Activated CD4-positive, CD25-positive, alpha-beta regulatory T cell treated with anti-CD3 and anti-CD28 coated beads, Interleukin-2, amount 50 U/mL, for 72 hours (primary cell): ENCODE measurements at places on chromosomes 13 and 19.

DNA sequence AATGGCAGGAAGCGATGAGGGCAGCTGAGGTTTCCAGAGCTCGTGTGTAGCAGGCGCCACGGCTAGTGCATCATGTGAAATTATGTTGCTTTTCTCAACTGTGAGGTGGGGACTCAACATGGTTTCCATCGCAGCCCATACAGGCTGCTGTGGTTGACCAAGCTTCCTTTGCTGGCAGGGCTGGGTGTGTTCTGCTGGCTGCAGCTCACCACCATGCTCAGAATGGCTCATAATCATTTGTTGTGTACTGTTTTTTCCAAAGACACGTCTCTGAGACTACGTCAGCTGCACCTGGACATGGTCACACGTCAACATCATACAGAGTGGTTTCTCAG is 16.1 kb upstream of the RASA3 start:
- peak; percentile 69 for DNase-seq

GRCh38 chr13:84946192-84946591 is 853.0 kb downstream of the SLITRK6 start:
- no peak for DNase-seq

- DNase-seq: no peak
Observed at GRCh38 chr19:50167314-50167721, 4.2 kb upstream of the IZUMO2 start.

- DNase-seq: no peak
Observed at GRCh38 chr13:21823949-21824348, 153.1 kb downstream of the FGF9 start.

DNA sequence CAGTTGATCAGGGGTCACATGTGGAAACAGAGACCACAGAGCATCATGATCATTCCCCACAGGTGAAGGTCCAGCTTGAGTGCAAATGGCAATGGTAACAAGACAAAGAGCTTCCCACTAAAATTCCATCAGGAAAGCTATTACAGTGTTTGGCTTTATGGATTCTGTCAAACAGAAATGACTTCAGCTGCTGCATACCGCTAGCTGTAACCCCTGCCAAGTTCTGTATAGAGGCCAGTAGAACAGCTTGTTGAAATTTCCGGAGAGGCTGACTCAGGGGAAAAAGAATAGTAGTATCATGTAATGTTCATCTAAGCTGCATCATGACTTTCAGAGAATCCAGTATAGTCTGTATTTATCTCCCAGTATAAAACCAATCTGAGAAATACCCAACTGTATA is 1704.7 kb downstream of the SLITRK5 start:
- DNase-seq: no peak

GRCh38 chr13:83941701-83942335 is 59.5 kb upstream of the SLITRK1 start:
- DNase-seq: no peak

GRCh38 chr13:97654236-97654635 is 220.3 kb downstream of the RAP2A start:
- DNase-seq: no peak

DNA sequence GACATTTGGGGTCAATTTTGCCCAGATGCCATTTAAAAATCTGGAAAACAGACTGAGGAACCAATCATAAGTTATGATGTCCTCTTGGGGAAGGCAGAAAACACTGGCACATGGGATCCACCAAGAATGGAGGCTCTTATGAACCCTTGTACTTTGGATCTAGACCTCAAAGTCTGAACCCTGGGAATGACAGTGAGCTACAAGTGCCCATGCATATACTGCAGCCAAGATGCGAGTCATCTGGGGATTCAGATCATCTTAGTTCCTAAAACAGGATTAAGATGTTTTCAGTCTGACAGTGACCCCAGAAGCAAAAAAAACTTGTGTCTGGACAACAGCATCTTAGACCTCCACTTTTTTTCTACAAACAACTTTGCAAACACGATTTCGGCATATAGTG is 100.2 kb upstream of the SIAH3 start:
- no peak for DNase-seq

GRCh38 chr19:17332677-17333581 is 1.7 kb downstream of the ANO8 start:
- DNase-seq: peak; percentile 61

- DNase-seq: peak; percentile 44
Observed at GRCh38 chr19:11767633-11768133, 883 bp downstream of the ZNF441 start.

DNA sequence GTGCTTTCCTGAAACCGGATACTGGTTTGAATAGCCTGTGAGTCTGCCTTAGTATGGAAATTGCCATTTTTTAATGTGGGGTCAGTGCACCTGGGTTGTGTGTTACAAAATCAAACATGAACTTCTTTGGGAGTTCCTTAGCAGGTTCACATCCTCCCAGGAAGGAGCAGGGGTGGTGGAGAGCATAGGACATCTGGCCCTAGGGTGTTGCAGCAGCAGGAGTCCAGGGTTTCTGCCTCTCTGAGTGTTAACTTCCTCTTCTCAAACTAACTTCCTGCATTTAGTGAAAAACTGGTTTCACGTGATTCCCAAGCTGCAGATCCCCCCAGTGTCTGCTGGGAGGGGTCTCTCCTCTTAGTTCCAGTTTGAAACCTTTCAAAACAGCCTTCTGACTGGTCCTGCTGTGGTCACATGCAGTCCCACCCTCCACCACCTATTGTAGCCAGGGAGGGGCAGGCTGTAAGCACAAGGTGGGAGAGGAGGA is 7.2 kb downstream of the RNASEH2B start:
- no peak for DNase-seq

GRCh38 chr19:32672841-32673240 is 2.1 kb downstream of the ANKRD27 start:
- no peak for DNase-seq

DNA sequence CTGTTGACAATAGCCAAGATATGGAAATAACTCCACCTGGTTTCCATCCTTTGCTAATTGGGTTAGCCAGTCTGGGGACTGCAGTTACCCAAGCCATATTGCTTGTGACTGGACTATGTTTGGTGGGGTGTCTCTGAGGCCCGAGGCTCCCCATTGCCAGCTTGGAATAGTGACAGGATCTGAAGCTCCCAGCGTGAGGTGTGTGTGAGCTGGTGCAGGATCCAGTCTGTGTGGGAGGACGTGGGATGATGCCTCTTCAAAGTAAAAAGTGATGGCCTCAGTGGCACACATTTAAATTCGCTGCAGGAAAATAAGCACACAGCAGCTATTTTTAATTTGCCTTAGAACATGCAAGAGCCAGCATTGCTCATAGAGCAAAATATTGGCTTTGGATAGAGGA is 75.0 kb downstream of the TEX26 start:
- no peak for DNase-seq

DNA sequence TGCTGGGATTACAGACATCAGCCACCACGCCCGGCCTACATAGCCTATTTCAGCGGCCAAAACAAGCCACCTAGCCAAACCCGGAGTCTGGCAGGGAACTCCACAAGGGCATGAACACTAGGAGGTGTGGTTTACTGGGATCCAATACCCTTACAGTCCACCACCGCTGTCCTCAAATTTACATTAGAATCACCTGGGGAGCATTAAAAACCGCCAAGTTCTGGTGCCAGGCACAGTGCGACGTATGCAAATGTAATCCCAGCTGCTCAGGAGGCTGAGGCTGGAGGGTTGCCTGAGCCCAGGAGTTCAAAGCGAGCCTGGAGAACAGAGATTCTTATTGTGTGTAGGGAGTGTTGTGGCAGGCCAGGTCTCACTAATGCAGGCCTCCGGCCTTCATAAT is 4.2 kb upstream of the AP1M1 start:
- no peak for DNase-seq

- no peak for DNase-seq
Observed at GRCh38 chr13:46213242-46213641, 1.5 kb downstream of the LRRC63 start.

DNA sequence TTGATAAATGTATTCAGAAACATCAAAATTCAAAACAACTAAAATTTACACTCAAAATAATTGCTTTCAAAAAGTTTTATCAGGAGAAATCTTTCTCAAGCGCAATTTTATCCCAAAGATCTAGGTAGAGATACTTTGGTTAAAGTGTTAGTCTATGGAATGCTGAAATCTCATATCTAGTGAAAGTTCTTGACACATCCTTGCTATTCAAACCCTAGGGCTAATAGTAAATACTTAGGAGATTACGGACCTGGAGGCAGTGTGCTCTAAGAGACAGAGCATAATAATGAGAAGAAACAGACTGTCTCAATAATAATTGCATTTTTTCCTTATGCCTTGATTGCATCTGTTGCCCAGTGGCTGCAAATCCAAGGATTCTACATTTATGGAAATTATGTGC is 330.8 kb downstream of the DACH1 start:
- no peak for DNase-seq

DNA sequence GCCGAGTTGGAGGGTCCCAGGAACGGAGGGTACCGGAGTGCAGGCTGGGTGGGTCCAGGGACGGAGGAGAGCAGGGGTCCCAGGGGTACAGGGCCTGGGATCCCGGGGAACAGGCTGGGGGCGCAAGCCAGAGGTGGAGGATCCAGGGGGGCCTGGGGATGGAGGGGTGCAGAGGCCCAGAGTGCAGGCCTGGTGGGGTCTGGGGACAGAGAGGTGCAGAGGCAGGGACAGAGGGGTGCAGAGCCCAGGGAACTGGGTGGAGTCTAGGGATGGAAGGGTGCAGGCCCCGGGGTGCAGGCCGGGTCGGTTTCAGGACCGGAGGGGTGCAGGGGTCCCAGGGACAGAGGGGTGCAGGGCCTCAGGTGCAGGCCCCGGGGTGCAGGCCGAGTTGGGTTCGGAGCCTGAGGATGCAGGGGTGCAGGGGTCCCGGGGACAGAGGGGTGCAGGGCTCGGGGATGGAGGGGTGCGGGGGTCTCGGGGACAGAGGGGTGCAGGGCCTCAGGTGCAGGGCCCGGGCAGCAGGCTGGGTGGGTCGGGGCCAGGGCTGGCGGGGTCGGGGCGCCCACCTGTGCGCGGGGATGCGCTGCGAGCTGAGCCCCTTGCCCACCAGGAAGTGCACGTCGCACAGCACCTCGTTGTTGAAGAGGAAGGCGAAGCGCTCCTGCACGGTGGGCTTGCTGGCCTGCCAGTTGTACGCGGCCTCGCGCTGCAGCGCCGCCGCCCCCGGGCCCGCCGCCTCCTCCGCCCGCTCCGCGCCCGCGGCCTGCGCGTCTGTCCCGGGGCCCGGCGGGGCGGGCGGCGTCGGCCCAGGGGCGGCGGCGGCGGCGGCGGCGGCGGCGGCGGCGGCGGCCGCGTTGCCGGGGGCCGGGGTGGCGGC is 545 bp downstream of the BTBD2 start:
- peak; percentile 50 for DNase-seq

- DNase-seq: no peak
Observed at GRCh38 chr19:55273978-55274707, 5.8 kb downstream of the HSPBP1 start.

- DNase-seq: peak; percentile 72
Observed at GRCh38 chr19:38877781-38878574, at the start of gene RINL. RINL (minus strand) TSS chr19:38878275; CDS start chr19:38876742, 1,533 bp downstream.

DNA sequence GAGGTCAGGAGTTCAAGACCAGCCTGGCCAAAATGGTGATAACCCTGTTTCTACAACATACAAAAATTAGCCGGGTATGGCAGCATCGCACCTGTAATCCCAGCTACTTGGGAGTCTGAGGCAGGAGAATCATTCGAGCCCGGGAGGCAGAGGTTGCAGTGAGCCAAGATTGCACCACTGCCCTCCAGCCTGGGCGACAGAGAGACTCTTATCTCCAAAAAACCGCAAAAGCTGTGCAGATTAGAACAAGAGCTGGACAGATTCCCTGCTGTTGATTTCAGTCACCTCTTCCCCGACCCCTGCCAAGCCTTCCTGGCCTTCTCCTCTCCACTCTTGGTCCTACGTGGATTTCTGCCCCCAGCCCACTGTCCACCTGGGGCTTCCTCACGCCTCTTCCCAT is 8.3 kb downstream of the CAMSAP3 start:
- DNase-seq: no peak

DNA sequence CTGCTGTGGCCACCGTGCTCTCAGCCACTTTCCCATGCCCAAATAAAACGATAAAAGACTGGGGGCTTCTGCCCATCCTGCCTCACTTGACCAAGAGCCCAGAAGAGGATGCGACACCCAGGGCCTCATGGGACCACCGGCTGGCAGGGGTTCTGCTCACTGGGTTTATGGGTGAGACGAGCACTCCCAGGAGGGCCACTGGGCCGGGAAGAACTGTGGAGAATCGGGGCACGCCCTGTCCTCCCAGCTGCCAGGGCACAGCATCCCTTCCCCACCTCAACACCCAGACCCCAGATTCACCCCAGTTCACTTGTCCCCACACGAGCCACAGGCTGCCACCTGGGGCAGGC is 4.7 kb upstream of the F10 start:
- DNase-seq: peak; percentile 17

DNA sequence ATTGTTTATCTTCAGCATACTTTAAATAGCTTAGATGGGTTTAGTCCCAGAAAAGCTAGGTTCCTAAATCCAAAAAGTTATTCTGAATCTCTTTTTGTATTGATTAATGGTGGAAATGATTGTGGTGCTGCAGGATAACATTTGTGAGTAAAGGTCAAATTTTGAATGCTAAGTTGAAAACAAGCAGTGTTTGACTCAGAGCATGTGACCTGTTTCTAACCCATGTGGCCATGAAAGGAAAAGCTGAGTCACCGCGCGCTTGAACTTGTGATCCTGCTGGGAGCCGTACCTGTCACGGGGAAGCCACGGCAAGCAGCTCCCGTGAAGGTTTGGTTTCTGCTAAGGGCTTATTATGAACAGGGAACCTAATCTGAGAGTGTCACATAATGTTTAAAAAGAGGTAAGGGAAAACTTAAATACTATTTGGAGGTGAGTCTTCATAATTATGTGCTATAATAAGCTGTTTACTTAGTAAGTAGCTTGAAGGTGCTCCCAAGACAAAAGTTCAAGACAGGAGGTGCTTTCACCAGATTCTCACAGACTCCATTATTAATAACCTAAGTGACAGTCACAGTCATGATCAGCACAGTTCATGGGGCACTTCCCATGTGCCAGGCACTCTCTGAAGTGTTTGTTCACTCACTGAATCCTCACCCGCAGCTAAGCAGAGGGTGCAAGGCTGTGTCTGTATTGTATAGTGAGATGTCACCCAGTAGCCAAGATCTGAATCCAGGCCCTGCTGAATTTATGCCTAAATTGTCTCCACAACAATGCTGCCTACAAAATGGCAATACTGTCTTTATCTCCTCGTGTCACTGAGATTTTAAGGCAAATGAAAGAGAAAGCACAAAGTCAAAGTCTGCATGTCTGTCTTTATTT is 286.5 kb downstream of the MYO16 start:
- DNase-seq: peak; percentile 76

DNA sequence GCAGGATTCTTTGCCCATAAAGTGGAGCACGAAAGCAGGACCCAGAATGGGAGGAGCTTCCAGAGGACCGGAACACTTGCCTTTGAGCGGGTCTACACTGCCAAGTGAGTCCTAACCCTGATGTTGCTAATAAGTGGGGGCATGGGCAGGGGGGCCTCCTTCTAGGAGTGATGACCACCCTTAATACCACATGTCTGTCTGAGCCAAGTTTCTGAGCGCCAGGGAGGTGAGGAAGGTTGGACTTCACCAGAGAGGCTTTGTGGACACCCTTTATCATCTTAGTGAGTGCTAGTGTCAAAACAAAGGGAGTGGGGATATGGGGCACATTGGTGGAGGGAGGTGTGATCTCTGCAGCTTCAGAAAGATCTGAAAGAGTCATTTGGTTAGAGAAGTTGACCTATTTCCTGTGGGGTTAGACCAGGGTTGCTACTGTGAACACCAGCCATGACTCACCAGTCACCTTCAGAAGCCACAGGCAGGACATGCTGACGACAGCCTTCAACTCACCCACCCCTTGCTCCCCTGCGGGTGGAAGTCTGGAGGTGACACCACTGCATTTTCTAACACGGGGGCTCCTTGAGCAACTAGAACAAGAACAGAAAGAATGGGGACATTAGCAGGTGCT is 8.8 kb downstream of the ALOX5AP start:
- peak; percentile 73 for DNase-seq
